ENCODE measurements at places on chromosomes 1 and 21.

GRCh38 chr1:238639861-238640260, 746.5 kb upstream of the CHRM3 start:
- no peak for DNase-seq

- DNase-seq = peak; percentile 91
Observed at GRCh38 chr1:161082996-161083747, 6.2 kb downstream of the NECTIN4 start.

- DNase-seq = peak; percentile 72
Observed at GRCh38 chr1:229230893-229231753, 39.8 kb upstream of the RAB4A start.

DNA sequence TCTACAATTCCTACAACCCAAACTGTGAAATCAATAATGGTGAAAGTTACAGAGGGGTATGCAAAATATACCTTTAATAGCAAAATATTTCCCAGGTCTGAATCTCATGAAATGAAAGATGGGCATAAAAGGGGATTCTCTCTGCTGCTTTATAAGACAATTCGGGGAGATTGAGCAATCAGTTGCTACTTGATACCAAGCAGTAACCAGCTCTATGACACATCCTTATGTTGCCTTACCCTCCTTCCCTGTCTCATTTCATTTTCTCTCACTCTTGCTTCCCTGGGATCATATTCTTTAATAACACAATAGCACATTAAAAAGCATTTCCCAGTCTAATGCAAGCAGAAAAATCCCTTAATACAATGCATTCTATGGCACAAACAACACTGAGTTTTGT, 29.0 kb downstream of the ZSWIM5 start:
- DNase-seq = no peak

GRCh38 chr21:29145354-29145782, 14.9 kb downstream of the MAP3K7CL start:
- peak; percentile 69 for DNase-seq

GRCh38 chr1:38624336-38625039, 235.1 kb downstream of the RRAGC start:
- no peak for DNase-seq

DNA sequence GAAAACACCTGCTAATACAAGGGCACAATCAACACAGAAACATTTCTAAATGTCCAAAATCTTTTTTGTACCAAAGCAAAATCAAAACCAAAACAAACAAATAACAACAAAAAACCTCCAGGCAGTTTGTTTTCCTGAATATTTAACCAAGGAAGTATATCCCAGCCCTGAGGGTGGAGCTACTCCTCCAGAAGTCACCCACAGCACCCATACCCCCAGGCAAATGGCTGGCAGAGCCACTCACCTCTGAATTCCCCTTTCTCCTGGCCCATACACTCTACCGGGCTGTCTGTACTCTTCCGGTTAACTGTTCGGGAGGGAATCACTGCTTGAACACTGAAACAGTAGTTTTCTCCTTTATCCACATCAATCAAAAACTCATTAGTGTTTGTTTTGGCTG, 9.5 kb downstream of the F3 start:
- DNase-seq = no peak

- DNase-seq = no peak
Observed at GRCh38 chr1:19397217-19397945, 85.3 kb downstream of the SLC66A1 start.

- DNase-seq = no peak
Observed at GRCh38 chr1:66757722-66758240, 5.5 kb downstream of the DYNLT5 start.
